NCI-H2081 (cell line): ENCODE measurements at places on chromosomes 6 and 20.

DNA sequence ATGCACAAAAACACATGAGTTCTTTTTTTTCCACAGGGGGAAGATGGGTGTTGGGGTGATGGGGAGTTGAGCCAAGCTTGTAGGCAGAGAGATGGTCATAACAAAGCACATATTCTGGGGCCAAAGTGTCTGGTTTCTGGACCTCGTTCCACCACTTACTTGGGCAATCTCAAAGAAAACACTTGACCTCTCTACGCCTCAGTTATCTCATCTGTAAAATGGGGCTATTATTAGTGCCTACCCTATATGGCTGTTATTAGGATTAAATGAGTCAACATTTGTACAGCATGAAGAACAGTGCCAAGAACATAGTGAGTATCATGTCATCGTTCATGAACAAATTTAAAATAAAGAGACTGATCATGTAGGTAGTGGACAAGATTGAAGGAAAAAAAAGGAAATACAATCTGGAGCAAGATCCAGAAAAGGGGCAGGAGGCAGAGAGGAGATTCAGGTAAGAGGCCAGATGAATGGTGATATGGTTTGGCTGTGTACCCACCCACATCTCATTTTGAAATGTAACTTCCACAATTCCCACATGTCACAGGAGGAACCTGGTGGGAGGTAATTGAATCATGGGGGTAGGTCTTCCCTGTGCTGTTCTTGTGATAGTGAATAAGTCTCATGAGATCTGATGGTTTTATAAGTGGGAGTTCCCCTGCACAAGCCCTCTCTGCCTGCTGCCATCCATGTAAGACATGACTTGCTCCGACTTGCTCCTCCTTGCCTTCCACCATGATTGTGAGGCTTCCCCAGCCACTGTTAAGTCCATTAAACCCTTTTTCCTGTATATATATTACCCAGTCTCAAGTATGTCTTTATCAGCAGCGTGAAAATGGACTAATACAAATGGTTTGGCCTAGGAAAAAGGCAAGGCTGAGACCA, 14.2 kb downstream of the EEF1E1 start:
- DNase-seq: no peak

- DNase-seq: no peak
These were observed 4.3 kb downstream of the PSMG4 start for GRCh38 chr6:3263096-3263495.

- no peak for DNase-seq
These were observed 5.5 kb upstream of the POU5F1 start for GRCh38 chr6:31175971-31176370.

- no peak for DNase-seq
These were observed 113.3 kb upstream of the SLC2A12 start for GRCh38 chr6:134165561-134166201.

- DNase-seq: no peak
These were observed 10.9 kb upstream of the E2F1 start for GRCh38 chr20:33697129-33697528.
